ENCODE measurements at places on chromosomes 7 and 10.

- DNase-seq, result no peak
Observed at GRCh38 chr7:51982653-51983052, 666.0 kb upstream of the COBL start.

DNA sequence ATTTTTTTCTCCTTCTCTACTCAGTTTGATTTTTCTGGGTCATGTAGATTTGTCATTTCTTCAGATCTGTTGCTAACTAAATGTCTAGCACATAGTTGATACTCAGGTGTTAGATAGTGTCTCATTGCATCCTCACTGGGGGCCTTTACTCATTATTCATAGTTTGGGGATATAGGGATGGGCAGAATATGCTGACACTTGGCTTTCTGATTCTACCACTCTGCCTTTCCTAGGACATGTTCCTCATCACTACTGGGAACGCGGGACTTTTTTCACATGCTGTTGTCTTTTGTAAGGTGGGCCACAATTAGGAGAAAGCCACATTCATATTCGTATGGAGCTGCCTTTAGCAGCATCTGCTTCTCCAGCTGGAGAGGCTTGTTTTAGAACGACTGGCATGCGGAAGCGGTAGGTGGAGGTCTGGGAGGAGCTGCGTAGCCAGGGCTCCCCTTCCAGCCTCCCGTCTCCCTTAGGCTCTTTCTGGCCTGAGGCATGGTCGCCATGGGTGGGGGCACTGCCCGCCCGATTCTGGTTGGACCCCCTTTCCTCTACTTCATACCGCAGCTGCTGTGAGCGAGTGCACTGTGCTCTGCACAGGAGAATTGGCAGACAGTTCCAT lies 78.8 kb downstream of the SND1 start:
- no peak for DNase-seq

- no peak for DNase-seq
Observed at GRCh38 chr10:73368238-73368637, 9.6 kb upstream of the CFAP70 start.

- no peak for DNase-seq
Observed at GRCh38 chr10:102421507-102421756, 796 bp downstream of the FBXL15 start.

DNA sequence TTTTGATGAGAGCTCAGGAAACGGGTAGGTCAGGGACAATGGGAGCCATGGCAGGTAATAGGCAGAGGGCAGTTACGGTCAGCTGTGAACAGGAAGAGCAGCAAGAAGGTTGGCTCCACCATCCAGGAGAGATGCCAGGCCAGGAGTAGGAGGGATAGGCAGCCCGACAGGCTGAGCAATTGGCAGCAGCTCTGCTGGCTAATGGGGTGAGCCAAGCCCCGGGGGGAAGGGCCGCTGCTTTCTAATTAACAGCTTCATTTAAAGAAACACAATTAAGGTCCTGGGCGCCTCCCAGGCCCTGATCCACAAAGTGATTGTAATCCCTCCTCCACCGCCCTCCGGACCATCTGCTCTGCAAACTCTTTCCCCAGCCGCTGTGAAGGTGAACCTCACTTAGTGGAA lies 23.7 kb downstream of the SH2B2 start:
- DNase-seq, result no peak

DNA sequence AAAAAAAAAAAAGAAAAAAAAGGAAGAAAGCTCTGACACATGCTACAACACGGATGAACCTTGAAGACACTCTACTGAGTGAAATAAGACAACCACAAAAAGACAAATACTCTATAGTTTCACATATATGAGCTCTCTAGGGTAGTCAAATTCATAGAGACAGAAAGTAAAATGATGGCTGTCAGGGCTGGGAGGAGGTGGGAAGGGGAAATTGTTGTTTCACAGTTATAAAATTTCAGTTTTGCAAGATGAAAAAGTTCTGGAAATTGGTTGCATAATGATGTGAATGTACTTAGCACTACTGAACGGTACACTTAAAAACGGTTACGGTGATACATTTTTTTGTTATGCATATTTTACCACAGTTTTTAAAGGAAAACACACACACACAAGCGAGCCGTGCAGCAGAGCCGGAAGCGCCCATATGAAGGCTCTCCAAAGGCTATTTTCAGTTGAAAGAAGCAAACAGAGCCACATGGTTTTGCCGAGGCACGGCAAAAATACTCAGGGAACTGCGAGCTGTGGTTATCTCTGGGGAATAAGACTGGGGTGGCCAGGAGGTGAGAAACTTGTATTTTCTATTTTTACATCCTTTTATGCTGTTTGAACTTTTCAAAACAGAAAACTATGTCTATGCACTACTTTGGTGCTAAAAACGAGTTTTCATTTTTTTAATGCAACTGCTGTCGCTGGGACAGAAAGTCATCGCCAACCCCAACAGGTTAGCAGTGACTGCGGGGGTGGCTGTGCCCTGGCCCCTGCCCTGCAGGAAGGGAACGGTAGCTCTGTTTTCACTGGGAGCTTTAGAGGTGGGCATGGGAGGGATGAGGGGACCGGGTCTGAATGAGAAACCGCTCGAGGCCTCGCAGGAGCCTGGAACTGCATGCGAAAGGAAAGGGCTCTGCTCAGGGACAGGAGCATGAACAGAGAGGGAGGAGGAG lies 132.9 kb downstream of the OAT start:
- DNase-seq, result no peak

GRCh38 chr10:17643339-17643754 lies 604 bp upstream of the STAM start:
- DNase-seq, result no peak

GRCh38 chr7:79157281-79157680 lies 296.2 kb downstream of the MAGI2 start:
- no peak for DNase-seq

GRCh38 chr10:78211561-78212051 lies 177.9 kb downstream of the RPS24 start:
- DNase-seq, result no peak

DNA sequence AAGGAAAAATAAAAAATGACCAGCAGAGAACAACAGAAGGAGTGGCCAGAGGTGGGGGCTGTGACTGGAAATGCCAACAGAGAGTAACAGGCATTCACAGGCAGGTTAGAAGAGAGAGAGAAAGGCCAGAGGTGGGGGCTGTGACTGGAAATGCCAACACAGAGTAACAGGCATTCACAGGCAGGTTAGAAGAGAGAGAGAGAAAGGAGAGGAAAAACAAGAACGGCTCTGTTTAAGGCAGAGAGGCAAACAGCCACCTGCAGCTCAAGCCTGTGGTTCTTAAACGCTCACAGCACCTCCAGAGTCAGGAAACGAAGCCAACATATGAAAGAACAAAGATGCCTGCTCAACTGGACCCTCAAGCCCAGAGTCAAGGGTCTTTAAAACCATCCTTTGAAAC lies 39.5 kb upstream of the DGKI start:
- DNase-seq, result no peak

DNA sequence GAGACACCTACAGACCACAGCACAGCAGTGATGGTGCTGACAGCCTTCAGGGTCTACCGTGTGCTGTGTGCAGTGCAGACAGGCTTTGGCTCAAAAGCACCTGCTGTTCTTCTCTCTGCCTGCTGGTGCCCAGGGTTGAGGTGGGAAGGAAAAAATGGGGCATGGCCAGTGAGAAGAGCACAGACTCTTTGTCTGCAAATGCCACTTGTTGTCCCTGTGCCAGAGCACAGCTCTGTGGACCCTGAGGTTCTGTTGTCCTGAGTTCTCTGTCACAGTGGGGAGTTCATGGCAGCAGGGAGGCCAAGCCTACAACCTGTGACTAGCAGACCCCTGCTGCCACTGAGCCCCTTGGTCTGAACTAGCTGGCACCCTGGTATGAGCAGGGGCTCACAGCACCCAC lies 376.7 kb downstream of the GLRX3 start:
- DNase-seq, result no peak

GRCh38 chr7:13850185-13850752 lies 139.2 kb downstream of the ETV1 start:
- DNase-seq, result no peak

GRCh38 chr7:16034866-16035265 lies 348.4 kb upstream of the MEOX2 start:
- DNase-seq, result no peak

- no peak for DNase-seq
Observed at GRCh38 chr7:12030116-12030515, 181.0 kb upstream of the TMEM106B start.

- no peak for DNase-seq
Observed at GRCh38 chr7:129561677-129562359, 49.7 kb upstream of the NRF1 start.

- no peak for DNase-seq
Observed at GRCh38 chr10:14603534-14604102, 171.1 kb downstream of the FAM107B start.

DNA sequence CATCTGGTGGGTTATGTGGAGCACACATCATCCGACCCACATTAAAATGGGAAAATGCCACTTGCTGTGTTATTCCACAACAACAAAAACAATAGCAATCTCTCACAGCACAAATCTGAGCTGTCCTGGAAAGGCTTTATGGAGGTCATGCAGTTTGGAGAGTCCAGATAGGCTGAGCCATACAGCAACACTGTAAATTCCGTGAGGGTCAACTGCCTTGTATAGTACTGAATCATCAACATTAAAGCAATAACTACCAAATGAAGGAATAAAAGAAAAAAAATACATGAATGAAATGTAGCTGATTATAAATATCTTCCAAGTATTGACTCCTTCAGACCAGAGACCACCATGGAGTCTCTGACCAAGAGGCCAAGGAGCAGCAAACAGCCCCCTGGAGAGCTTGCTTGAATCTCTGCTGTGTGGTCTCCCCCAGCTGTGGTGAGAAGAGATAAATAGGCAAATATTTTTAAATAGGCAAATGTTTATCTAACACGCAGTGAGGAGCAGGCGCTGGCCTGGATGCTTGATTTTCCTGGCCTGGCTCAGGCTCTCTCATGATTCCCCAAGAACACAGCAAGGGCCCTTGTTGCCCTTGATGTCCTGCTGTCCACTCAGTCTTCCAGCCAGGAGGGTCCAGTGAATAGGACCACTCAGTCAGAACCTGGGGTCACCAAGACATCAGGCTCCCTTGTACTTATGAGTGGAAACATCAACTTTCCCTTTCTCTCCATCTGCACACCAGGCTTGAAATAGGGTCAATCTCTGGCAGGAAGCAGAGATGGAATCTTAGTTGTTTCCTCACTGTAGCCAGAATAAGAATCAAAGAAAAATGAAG lies 1021.3 kb downstream of the XPNPEP1 start:
- DNase-seq, result no peak

DNA sequence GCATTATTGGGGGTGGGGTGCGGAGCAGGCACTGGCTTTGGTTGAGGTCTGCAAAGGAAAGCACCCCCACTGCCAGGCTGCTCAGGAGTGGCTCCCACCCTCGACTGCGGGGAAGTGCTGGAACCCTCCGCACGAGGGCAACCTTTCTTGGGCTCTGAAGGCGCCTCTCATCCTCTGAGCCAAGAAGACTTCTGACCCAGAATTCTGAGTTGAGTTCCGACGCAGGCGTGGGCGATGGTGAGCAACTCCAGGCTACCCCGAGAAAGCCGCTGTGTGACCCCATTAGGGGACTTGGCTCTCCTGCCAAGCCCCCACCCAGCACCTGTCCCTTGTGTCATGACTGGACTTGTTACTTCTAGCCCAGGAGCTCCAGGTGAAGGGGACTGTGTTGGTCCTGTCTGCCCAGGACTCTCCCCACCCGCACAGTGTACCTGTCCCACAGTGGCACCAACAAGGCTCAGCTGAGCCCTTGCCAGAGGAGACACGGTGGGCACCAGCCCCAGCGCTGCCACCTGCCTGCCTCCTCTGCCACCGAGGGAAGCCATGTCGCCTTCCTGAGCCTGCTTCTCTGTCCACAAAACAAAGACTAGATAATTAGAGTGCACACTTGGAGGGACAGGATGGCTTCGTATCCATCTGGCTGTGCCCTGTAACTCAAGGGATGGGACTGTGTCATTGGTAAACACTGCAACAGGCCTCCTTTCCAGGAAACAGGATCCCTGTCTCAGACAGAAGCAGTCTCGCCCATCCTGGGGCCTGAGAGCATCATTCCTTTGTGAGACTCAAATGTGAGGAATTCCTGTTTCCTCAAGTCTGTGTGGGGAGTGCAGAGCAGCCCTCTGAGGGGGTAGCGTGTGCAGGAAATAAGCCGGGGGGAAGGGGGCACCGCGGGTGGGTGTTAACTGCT lies 128.8 kb downstream of the LHPP start:
- no peak for DNase-seq

GRCh38 chr10:93060887-93061593 lies 442 bp downstream of the CYP26C1 start:
- DNase-seq, result no peak

- DNase-seq, result no peak
Observed at GRCh38 chr10:42753507-42754154, 29.0 kb upstream of the BMS1 start.

GRCh38 chr10:119686465-119687191 lies 35.4 kb downstream of the BAG3 start:
- peak; percentile 78 for DNase-seq

DNA sequence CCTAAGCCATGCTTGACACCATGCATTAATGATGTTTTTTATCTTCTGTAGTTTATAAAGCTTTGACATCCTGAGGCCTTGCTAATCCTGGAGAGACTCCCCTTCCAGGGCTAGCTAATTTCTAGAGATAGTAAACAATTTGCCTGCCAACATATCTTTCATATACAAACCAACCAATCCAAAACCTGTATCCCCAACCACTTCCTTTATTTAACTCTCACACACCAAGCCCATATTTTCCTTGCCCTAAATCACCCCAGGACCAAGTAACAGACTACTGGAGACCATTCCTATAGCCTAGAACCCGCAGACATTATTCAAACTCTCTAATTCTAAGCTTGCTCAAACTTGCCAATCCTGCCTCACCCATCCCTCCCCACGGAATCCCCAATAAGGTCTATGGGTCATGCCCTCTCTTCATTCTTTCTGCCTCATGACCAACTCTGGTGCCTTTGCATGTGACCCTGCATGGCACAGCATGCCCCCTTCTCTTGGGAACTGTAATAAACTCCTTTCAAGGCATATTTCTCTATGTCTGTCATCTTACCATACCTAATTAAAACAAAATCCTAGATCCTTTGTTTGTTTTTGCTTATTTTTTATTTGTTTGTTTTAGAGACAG lies 116.6 kb upstream of the CACUL1 start:
- DNase-seq, result no peak

- DNase-seq, result no peak
Observed at GRCh38 chr7:20152511-20152910, 64.7 kb downstream of the MACC1 start.

GRCh38 chr7:107213193-107213788 lies 44.5 kb downstream of the HBP1 start:
- DNase-seq, result no peak

DNA sequence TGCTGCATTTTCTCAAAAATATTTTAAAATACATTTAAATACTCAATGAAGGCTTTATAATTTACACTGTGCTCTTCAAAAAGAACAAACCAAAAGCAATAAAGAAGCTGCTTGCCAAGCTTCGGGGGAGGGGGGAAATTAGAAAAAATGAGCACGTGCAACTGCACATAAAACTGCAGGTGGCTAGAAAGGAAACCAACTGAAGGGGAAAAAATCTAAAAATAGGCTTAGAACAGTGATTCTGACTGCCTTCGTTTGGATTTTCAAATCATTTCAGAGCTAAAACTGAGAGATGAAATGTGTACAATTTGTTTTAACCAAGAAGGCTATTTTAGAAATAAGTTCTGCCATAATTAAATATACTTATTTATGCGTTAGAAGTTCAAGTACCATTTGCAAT lies 61.4 kb downstream of the ABI1 start:
- DNase-seq, result no peak

Data from renal cortex interstitium (tissue), 15 donors.